ENCODE measurements at places on chromosomes 12 and 14.

DNA sequence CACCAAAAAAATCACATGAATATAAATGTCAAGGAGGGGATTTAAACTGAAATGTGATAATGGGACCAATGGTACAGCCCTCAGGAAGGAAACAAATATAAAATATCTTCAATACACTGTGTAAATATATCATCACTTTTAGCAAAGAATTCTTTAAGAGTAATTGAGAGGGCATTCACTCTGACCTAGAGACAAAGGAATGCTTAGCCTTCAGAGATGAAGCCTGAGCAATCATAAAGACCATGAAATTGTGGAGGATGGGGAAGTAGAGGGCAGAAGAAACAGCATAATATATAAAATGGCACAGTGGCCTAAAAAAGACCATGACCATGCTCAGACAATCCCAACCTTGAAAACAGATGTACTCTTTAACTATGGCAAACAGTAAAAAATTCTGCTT, 20.4 kb downstream of the YAF2 start:
- DNase-seq, result no peak

DNA sequence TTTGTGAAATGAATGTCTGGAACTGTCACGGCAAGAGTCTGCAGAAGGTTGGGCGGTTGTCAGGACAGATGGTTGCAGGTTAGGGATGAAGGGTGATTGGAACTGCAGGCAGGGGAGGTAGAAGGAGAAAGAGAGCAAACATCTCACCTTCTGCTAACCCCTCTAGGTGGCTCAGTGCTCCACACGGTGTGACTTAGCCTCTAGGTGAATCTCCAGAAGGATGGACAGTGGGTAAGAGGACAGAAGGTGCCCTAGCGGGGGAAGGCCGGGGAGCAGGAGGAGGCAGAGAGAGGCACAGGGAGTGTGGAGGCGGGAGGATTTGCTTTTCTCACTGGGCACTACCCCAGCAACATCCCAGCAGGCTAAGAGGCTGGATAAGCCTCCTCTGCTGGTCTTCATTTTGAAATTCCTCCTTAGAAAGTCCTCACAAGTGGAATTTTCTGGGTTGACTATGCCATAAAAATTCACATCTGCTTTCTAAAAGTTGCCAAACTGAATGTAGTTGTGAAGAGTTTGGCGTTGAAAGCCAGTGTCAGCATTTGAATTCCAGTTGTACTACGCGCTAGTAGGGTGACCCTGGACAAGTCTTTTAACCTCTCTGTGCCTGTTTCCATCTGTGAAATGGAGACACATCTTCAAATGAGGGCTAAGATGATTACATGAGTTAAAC, 10.7 kb upstream of the GPR68 start:
- no peak for DNase-seq

DNA sequence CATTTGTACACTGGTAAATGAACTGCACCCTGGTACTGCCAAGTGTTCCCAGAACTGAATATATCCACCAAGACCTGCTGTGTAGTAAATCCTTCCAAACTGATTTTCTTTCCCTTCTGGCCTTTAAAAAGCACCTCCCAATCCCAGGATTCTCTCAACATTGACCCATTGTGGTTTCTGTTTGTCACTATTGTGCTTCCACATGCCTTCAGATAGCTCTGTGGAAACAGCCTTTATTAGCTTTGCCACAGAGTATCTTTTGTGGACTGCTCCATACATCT, 949 bp upstream of the KIF21A start:
- no peak for DNase-seq

- DNase-seq, result no peak
These were observed 154.3 kb downstream of the NTF3 start for GRCh38 chr12:5586201-5586600.

DNA sequence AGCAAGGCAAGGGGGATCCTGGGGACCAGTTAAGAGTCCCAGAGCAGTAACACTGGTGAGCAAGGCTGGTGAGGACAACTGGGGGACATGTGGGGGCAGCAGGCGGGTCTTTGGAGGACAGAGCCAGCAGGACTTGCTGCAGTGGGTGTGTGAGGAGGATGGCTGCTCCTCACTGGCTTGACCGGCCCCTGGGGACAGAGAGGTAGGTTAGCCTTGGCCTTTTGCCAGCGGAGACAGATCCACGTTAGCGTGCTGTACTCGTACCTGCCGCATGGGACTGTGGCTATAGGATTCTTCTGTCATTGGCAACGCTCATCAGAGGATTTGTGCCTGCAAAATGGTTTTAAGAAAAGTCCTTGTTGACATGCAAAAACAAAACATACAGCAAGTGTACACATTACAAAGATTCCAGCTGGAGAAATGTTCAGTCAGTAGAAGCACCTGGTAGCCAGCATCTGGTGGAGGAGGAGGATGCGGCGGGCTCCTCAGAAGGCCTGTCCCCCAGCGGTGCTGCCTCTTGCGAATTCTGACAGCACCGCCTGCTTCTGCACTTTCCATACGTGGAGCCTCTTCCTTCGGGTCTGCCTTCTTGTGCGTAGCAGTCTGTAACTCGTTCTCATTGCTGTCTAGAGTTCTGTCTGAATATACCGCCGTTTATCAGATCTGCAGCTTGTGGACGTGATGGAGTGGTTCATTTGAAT, 91.3 kb downstream of the EP400 start:
- no peak for DNase-seq

DNA sequence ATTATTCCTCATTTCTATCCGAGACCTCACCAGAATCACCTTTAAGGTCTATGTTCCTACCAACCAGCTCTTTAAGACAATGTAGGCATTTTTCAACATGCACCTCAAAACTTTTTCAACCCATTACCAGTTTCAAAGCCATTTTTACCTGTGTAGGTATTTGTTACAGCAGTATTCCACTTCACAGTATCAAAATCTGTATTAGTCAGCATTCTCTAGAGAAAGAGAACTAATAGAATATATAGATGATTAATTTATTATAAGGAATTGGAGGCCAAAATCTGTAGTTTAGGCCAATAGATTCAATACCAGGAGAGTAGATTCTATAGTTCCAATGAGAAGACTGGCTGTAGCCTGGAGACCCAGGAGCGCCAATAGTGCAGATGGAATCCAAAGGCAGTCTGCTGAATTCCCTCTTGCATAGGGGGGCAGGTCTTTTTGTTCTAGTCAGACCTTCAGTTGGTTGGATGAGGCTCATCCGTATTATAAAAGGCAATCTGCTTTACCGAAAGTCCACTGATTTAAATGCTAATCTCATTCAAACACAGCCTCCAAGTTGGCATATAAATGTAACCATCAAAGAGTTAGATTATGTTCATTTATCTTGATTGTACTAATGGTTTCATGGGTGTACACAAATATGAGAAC, 151.6 kb upstream of the SYT1 start:
- DNase-seq, result no peak

Measured in effector memory CD8-positive, alpha-beta T cell (primary cell).